NCI-H2171 (cell line): ENCODE measurements at places on chromosomes 16 and 17.

GRCh38 chr17:3761036-3761917, 37.6 kb downstream of the HASPIN start:
- DNase-seq: no peak

DNA sequence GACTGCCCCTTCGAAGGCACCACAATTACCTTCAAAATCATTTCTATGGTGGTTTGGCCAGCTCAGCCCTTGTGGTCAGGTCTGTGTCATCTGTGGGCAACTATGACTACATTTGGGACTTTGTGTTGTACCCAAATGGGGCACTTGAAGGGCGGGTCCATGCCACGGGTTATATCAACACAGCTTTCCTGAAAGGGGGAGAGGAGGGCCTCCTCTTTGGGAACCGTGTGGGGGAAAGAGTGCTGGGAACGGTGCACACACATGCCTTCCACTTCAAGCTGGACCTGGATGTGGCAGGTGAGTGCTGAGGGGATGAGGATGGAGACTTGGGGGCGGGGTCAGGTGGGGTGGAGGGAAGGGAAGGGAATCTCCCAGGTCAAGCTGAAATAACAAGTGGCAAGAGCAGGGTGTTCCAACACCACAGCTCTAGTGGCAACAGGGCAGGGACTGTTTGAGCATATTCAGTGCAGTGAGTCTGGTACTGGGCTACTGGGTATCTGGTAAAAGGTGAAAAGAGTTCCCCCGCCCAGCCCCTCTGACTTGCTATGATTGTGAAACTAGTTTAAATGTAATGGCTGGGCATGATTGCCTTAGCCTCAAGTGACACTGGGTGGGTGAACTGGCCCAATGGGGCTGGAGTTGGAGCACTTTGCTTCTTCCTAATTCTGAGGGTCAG, 1.7 kb downstream of the AOC2 start:
- DNase-seq: no peak

DNA sequence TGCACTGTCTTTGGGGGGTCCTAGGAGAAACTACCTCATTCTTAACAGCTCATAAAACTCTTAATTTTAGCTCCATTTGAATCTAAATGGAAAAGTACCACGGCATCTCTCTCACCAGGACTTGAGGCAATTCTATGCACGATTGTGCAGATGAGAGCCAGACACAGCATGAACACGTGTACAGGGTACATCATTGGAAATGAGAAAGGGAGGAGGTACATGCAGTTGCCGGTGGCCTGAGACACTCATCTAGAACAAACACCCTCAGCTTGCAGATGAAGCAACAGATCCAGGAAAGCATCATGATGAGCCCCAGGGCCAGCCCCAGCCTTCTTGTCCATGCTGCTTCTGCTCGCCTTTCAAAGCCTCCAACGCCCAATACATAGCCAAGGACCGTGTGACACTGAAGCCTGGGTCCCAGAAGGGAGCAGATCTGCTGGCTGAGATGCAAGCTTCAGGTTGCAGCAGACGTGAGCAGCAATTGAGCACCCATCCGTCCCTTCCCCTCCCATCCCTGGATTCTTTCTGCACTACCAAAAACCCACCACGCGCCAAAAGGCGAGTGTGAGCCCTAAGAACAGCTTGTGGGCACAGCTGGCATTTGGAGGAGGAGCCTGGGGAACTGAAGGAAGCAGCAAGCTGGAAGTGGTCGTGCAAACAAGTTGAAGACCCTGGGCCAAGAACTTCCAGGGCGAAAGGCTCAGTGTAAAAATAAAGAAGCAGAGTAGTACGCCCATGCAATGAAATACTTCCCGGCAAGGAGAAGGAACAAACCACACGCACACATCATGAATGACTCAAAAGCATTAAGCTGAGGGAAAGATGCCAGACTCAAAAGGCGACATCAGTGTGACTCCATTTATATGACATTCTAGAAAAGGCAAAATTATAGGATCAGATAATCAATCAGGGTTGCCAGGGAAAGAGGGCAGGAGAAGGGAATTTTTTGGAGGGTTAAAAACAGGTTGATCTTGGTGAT, 7.3 kb upstream of the RCVRN start:
- no peak for DNase-seq

- no peak for DNase-seq
These were observed 28.1 kb upstream of the MEOX1 start for GRCh38 chr17:43689814-43690213.

DNA sequence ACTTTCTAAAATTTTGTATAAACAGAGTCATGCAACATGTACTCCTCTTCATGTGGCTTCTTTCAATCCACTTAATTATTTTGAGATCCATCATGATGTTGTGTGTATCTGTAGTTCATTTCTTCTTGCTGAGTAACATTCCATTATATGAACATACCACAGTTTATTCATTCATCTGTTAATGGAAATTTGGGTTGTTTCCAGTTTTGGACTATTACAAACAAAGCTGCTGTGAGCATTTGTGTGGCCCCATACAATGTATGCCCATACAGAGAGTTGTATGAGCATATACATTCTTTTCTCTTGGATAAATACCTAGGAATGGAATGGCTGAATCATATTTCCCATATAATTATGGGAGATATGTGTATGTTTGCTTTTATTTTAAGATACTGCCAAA, 85.6 kb downstream of the CLEC16A start:
- no peak for DNase-seq
